ENCODE measurements at places on chromosomes 6 and 20.

- DNase-seq, result peak; percentile 89
Observed at GRCh38 chr6:30781743-30782424, 37.5 kb upstream of the IER3 start.

DNA sequence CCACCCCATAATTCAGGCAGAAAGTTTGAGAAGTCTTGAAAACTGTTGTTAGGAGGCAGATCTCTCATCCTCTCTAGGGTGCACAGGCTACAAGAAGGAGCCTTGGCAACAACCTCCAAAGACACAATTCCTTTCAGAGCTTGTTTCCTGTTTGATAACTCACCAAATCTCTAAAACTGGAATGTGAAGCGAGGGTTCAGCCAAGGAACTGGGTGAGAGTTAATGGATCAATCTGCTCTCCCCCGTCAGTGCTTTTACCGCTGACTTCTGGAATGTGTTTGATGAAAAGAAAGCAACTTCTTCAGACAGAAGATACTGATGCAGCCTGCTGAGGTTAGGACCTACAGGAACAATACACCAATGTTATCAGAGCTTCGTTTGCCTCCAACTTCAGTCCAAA is 171.8 kb upstream of the BMP2 start:
- DNase-seq, result no peak

GRCh38 chr20:44596010-44596409 is 13.6 kb downstream of the PKIG start:
- DNase-seq, result no peak

GRCh38 chr6:14816116-14816859 is 429.6 kb upstream of the JARID2 start:
- peak; percentile 84 for DNase-seq

DNA sequence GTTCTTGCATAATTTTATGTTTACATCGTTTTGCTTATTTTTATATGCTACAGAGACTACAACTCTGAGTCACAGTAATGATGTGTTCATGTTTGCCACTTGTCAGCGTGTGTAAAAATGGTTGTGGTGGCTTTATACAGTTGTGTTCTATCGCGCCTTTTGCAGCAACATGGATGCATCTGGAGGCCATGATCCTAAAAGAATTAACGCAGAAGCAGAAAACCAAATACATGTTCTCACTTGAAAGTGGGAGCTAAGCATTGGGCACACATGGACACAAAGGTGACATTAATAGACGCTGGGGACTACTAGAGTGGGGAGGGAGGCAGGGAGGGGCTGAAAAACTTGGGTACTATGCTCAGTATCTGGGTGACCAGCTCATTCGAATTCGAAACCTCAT is 996 bp upstream of the SEC23B start:
- no peak for DNase-seq

- DNase-seq, result no peak
Observed at GRCh38 chr6:109296971-109297372, 85.3 kb downstream of the CD164 start.
